Lower lobe of right lung (tissue), 2 donors: ENCODE measurements at places on chromosomes 11 and 22. TPM values are rescaled to one million over a fixed set of nuclear protein-coding genes. Genes with fewer than 3 reads are reported as not detected.
A peak's percentile ranks its signal among the peaks of the same experiment; 100 is the strongest.

DNA sequence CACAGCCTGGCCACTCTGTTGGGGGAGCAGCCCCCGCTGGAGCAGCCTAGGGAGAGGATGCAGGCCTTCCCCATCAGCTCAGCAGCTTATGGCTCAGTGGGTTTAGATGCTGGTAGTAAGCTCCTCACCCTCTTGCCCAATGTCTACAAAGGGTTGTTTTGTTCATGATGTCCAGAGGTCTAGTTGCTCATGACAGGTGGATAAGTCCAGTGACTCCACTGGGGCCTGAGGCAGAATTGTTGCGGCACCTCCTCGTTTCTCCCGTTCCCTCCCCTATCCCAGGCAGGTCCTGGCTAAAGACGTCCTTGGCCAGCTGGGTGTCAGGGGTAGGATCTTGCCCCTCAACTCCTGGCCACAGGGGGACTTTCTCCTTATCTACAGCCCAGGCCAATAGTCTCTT lies 233.5 kb upstream of the B3GAT1 start:
- no peaks in the 10 kb centered on the region for H3K36me3 ChIP-seq
- DNase-seq, result no peak
- no peak overlapping the region for H3K27ac ChIP-seq
- peaks cover 8% of the 10 kb centered on the region for H3K27me3 ChIP-seq
- H3K4me3 ChIP-seq, result no peak overlapping the region

DNA sequence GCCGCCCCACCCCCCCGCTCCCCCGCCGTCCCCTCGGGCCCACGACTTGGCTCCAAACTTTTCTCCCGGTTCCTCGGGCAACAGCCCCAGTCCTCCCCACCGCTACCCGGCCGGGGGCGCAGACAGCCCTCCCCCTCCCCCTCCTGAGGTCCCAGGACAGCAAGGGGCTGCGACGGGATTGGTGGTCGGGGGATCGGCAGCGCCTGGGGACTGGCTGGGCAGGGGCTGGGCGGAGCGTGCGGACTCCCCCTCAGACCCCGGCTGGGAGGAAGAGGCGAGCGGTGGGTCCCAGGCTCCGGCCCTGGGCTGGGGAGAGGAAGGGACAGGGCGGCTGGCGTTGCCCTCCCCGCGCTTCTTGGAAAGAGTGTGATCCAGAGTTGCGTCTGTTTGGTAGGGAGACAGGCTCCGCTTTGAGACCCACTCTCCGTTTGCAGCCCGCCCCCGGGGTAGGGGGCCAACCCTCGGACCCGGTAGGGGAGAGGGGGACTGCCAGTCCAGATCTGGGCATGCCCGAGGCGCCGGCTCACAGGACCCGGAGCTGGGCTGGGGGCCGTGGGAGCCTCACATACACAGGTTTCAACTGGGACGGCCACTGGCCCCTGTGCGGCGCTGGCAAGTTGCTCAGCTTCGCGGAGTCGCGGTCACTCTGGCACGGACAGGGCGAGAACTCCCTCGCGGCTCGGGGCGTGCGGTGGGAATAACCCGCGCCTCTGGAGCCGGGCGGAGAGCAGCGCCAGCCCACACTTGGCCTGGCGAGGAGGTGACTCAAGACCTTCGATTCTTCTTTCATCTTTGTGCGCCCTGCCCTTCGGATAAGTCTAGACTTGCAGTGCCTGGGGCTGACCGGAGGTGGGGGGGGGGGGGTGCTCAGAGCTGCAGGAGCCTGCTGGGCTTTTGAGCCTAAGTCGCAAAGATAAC lies 999 bp downstream of the TSKU start:
- no peaks in the 10 kb centered on the region for H3K36me3 ChIP-seq
- no peak for DNase-seq
- peak overlapping the region; percentile 87 for H3K27ac ChIP-seq

GRCh38 chr11:17923217-17923616 lies 89.6 kb downstream of the SERGEF start:
- H3K36me3 ChIP-seq, result peaks cover under 1% of the 10 kb centered on the region
- peaks cover 4% of the 10 kb centered on the region for H3K4me1 ChIP-seq
- no peaks in the 10 kb centered on the region for H3K27me3 ChIP-seq
- no peak overlapping the region for H3K4me3 ChIP-seq

Gene KCNJ1
- 0.18 TPM for total RNA-seq

Gene PRAME
- not detected for total RNA-seq

Gene FGF3
- not detected for total RNA-seq
